ENCODE measurements at places on chromosomes 7 and 10. TPM values are rescaled to one million over a fixed set of nuclear protein-coding genes. Genes with fewer than 3 reads are reported as not detected.
A peak's percentile ranks its signal among the peaks of the same experiment; 100 is the strongest.

DNA sequence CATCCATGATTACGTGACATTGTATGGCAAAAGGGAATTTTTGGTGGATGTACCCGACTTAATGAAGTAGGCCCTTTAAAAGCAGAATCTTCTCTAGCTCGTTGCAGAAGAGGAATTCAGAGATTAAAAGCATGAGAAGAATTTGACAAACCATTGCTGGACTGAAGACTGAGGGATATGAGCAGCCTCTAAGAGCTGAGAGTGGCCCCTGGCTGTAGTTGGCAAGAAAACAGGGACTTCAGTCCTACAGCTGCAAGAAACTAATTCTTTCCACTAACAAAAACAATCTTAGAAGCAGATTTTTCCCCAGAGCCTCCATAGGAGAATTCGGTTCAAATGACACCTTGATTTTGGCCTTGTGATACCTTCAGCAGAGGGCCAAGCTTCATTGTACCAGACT is 34.1 kb downstream of the MACC1 start:
- DNase-seq: no peak

- peak; percentile 92 for DNase-seq
These were observed 151.3 kb downstream of the HGF start for GRCh38 chr7:81618396-81619014.

Gene DENND11
- 15.8 TPM for total RNA-seq

Gene PIK3CG
- total RNA-seq: not detected

Gene CNPY1
- total RNA-seq: 0.16 TPM

- peak; percentile 23 for DNase-seq
These were observed 7.1 kb downstream of the NUDT1 start for GRCh38 chr7:2248984-2249694.
